ENCODE measurements at places on chromosomes 5 and 9.

DNA sequence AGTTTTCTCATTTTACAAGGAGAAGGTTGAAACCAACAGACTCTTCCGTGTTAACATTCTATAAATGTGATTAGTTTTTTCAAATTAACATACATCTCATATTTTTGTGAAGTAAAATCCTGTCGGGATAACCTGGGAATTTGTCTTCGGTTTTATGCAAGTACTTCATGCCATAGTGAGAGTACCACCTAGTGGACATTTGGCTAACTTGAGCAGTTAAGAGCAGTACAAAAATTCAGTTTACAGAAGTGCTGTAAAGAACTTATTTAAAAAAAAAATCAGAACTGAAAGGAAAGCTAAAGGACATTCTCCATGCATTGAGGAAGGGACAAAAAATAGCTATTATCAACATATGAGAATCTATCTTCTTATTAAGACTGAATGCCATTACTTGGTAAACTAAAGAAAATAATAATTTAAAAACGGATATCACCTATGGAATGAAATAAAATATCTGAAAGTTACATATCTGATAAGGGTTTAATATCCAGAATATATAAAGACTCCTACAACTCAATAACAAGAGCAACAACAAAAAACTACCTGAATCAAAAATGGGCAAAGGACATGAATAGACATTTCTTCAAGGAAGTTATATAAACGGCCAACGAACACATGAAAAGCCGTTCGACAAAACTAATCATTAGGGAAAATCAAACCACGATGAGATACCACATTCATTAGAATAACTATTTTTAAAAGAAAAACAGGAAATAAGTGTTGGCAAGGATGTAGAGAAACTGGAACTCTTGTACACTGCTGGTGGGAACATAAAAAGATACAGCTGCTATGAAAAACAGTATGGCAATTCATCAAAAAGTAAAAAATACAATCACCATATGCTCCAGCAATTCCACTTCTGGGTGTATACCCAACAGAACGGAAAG lies 117.0 kb upstream of the GNA14 start:
- ATAC-seq = no peak

DNA sequence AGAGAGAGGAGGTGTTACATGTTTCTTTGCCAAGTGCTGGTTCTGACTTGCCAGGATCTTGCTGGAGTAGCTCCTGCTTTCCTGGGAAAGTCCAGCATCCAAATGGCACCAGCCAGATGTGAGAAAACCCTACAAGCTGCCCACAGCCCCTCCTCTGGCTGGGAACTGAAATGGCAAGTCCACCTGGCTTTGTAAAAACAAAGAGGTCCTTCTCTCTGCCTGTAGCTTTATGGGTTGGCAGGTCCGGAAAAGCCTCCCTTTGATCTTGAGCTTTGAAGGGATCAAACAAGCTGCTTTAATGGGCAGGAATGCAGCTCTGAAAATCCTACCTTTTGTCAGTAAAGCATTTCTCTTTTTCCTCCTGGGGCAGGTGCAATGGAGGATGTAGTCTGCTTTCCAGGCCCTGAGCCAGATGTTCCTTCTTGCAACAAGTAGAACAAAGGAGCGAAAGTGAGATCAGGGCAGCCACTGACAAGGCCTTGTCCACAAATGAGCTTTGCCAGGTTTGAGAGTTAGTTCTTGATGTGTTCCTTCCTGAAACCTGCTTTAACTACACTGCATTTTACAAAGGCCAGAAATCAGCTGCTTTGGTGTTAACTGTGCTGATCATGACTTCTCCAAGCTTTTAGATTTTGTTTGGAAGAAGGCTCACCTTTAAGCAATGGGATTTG lies 456.7 kb downstream of the ZNF608 start:
- ATAC-seq = no peak

- ATAC-seq = peak; percentile 50
Observed at GRCh38 chr5:59799668-59800346, 93.7 kb downstream of the PDE4D start.

GRCh38 chr5:177368869-177369644 lies 11.3 kb downstream of the RGS14 start:
- no peak for ATAC-seq

GRCh38 chr9:83599071-83599470 lies 23.9 kb upstream of the IDNK start:
- ATAC-seq = no peak

DNA sequence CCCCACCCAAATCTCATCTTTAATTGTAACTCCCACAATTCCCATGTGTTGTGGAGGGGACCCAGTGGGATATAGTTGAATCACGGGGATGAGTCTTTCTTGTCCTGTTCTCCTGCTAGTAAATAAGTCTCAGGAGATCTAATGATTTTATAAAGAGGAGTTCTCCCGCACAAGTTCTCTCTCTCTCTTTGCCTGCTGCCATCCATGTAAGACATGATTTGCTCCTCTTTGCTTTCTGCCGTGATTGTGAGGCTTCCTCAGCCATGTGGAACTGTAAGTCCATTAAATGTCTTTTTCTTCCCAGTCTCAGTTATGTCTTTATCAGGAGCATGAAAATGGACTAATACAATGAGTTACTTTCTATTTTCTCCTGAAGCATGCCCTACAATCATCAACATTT lies 1158.5 kb downstream of the CDH18 start:
- no peak for ATAC-seq
